Trophoblast cell (in vitro differentiated cells and primary cell): ENCODE measurements at places on chromosomes 11 and 22.

- DNase-seq: peak; percentile 97
These were observed 8.8 kb upstream of the DNAL4 start for GRCh38 chr22:38802671-38803121.

- DNase-seq: no peak
These were observed 68.3 kb downstream of the C11orf58 start for GRCh38 chr11:16806791-16807190.

DNA sequence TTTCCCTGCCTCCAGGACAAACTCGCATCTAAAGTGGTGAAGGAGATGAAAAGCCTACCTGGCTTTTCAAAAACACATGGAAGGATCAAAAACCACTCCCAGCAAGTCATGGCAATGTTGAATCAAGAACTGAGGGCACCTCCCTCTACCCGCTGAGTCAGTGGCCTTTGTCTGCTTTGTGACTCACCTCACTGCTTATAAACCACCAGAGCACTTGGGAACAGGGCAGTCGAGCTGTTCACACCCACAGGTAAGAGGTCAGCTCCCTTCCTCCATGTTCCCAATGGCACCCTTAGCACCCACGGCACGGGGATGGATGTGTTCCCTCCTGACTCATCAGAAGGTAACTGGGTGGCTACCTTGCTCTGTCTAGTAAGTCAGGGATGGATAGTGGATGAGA, 21.7 kb downstream of the TENM4 start:
- DNase-seq: peak; percentile 67

DNA sequence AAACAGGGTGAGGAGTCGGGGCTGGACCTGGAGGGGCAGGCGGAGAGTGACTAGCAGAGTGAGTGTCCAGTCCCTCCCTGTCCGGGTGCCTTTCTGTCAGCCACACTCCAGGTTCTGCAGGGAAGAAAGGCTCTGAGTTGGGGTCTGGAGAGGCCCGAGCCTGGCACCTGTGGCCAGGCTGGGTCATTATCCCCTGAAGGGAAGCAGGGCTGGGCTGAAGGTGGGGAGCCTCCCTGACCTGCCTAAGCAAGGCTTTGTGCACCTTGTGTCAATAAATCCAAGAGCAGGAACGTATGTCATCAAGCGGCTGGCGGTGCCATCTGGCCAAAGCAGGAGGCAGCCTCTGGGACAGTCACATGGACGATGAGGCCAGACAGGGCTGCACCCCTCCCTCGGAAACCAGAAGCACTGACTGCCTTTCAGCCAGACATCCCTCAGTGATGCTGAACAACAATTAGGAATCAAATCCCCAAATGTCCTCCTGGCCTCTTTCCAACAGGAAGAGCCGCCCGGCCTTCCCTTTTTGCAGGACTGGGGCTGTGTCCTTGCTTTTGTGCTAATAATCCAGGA, 73.9 kb upstream of the FGF3 start:
- DNase-seq: no peak

GRCh38 chr11:43907028-43907975, 26.7 kb downstream of the ALKBH3 start:
- no peak for DNase-seq

DNA sequence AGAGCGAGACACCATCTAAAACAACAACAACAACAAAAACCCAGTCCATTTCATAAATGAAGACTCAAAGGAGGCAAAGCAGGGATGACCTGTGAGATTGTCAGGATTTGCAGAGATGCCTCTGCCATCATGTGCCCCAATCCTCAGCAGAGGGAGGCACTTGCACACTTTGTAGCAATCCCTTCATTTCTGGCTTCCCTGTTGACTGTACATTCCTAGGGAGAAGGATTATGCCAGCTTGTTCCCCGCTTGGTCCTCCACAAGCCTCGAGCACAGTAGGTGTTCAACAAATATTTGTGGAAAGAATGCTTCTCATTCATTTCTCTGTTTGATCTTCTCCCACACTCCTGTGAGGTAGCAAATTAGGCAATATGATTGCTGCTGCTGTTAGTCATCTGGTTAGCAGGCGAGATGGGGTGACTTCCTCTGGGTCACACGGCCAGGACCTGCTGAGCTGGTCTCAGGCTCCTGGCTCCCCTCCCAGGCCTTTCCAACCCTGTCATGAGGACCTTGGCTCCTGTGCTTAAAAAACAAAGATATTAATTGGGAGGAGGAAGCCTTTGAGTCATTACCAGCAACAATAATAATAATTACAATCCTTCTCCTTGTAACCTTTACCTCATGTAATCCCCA, 34.1 kb downstream of the LIF start:
- DNase-seq: peak; percentile 50

DNA sequence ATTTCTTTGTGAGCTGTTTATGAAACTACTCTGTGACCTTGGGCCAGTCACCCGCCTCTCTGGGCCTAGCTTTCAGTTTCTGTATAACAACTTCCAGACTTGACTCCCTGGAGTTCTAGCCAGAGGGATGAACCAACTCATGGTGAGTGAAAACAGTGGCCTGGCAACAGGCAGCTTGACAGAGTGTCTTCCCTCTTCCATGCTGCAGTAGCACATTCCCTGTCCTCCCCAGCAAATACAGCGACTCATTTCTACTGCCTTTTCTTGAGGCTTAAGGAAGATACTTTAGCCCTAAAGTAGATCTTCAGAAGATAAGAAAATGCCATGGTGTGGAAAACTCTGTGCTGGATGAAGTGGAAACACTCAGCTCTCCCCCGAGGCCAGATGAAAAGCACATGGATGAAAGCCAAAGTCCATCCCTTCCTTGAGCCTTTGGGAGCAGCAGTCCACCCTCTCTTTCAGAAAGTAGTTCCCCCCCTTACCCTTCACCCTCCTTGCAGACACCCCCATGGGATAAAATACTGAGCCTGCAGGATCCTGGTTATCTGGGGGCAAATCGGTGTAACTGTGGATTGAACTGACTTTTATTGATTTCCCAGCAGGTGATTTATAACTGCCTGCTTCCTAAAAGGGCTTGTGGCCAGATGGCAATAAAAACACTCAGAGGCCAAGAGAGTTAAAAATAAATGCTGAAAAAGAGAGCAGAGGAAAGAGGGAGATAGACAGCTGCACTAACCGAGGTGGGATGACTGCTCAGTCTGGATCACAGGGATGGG, 24.1 kb downstream of the IRAG1 start:
- peak; percentile 14 for DNase-seq

- no peak for DNase-seq
These were observed 498 bp downstream of the C2CD2L start for GRCh38 chr11:119107538-119108145.

- no peak for DNase-seq
These were observed 53.8 kb upstream of the BIRC3 start for GRCh38 chr11:102263379-102264003.

DNA sequence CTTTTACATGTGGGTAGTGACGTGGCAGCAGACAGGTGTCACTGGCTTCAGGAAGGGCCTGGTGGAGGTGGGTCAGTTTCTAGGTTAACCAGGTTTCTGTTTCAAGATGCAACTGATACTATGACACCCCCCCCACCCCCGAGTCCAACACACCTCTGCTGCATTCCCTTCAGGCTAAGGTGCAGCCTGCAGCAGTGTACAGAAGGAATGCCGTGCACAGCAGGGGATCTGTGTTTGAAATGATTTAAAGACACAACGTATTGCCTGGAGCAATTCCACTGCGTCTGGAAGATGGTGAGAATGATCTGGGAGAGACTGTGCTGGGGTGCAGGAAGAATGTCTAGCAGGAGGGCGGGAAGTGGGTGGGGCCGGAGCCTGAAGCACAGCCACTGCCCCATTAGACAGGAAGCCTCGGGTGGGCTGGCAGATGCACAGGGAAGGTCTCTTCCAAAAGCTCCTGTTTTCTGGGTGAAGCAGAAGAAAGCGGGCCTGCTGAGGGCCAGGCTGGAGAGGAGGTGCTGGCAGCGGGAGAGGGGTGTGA, 11.9 kb upstream of the TESMIN start:
- DNase-seq: peak; percentile 96

DNA sequence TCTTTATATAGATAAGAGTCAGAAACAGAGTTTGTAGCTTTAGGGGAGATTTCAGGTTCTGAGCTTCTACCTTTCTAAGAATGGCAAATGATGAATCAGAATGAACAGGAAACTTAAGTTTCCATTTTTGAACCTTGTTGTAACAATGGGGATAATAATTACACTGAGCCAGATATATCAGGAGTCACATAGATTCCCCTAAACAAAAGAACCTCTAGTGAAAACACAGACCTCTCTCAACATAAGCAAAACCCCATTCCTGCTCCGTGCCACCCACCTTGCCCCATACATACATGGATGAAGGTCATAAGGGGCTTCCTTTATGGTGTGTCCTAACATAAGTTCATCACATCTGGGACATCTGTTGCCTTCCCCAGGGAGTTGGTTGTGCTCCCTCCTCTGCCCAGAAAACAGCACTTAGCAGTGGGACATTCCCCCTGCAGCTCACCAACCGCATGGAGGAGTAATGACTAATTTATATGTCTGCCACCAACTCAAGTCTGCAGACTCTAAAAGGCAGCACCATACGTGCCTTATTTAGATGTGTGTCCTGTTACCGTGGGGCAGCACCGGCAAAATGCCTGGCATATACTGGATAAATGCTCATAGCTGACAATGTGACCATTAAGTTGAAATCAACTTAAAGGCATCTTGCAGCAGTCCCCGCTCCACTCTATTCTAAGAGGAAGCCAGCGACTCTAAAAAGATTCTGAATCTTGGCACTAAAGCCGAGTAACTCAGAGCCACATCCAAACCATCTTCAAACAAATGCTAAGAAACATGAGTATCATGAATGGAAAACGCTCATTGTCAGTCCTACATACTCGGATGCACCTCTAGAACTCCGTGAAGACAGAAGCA, 8.0 kb downstream of the JAML start:
- no peak for DNase-seq

DNA sequence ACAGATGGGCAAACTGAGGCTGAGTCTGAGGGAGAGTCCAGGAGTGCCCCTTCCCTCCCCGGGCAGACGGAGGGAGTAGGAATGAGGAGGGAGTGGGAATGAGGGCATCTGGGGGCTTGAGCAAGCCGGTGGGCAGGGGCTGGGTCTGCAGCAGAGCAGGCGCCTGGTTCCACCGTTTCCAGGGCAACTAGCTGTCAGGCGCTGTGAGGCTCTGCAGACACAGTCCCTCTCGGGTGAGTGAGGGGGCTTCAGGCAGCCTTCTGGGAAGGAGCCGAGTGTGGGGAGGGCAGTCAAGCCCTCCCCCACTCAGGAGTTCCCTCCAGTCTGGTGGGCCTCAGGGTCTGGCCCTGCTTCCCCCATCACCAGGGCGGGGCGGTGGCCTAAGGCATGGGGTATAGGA, 19.0 kb downstream of the TMEM258 start:
- no peak for DNase-seq

DNA sequence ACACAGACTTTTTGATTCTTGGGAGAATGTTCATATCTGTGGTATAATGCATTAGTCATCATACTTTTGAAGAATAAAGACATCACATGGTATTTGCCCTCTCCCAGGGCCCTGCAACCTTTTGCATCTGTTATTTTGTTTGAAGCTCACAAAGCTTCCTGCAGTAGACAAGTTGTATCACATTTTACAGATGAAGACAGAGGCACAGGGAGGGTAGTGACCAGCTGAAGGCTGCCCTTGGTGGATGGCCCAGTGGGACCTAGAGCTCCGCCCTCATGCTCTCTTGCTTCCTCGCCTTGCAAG, 66.4 kb downstream of the UBASH3B start:
- DNase-seq: peak; percentile 85

DNA sequence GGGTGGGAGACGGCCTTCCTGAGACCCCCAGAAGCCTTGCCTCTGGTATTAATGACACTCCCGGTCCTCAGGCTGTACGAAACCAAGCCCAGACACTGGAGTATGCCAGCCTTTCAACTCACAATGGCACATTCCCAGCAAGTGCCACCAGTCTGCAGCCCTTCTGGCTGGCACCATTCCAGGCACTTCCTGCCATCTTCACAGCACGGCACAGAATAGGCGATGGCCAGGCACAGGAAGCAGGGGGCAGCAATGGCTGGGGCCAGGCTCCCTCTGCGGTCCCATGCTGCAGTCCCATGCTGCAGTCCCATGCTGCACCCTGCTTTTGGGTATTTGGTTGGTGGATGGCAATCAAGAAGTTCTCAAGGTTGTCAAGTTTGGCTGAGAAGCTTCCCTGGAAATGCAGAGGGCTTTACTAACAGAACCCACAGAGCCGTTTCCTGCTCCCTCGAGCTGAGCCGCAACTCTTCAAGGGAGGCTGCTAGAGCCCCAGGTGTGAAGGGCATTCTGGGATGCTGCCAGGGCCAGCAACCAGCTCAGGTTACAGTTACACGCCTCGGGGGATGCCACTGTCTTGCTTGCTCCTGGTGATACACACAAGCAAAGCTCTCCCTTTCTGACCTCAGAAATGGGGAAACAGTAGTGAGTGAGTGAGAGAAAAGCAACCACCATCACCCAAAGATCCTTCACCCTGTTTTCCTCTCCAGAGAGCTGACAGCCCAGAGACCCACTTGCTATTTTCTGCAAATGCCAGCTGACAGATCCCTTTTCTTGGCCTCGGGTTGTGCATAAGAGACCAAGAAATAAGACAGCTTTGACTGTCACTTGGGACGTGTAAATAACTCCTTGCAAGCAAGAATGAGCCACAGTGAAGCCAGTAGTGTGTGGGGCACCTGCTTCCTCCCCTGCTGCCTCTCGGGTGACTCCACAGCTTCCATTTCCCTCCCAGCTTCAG, 23.9 kb downstream of the LRFN4 start:
- no peak for DNase-seq

- no peak for DNase-seq
These were observed 154.4 kb downstream of the FEZ1 start for GRCh38 chr11:125341676-125342075.

GRCh38 chr11:112565551-112565950, 304.9 kb upstream of the PLET1 start:
- no peak for DNase-seq

GRCh38 chr11:96459751-96460150, 69.9 kb downstream of the JRKL start:
- DNase-seq: no peak

DNA sequence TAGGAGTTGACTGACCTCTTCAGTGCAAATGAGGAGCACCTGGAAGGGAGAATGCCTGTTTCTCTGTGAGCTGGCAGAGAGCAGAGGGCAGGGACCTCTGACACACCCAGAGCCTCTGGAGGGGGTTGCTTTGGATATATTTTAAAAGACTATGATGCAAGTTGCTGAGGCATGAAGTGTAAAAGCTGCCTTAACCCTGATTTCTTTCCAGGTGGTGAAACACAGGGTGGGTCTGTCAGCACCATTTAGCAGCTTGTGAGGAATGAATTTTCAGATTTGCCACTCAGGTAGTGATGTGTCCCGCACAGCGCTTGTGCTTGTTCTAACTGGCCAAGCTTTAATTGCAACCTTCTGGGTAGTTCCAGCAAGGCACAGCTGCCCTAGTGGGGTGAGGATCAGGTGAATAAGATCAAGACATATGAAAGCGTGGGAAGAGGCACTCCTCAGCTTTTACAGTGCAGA, 90.2 kb downstream of the SWAP70 start:
- DNase-seq: peak; percentile 42
